Right lung (tissue), 10 donors: ENCODE measurements at places on chromosomes 6 and 20. TPM values are rescaled to one million over a fixed set of nuclear protein-coding genes. Genes with fewer than 3 reads are reported as not detected.

DNA sequence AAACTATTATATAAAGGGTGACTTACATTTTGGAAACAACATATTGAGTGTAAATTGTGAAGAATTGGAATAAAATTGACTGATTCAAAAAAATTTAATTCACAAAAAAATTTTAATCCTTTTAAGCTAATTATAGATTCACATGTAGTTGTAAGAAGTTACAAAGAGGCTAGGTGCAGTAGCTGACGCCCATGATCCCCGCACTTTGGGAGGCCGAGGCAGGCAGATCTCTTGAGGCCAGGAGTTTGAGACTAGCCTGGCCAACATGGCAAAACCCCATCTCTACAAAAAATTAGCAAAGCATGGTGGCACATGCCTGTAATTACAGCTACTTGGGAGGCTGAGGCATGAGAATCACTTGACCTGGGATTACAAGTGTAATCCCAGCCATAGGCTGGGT lies 30.3 kb upstream of the KHDC1 start:
- DNase-seq = no peak

DNA sequence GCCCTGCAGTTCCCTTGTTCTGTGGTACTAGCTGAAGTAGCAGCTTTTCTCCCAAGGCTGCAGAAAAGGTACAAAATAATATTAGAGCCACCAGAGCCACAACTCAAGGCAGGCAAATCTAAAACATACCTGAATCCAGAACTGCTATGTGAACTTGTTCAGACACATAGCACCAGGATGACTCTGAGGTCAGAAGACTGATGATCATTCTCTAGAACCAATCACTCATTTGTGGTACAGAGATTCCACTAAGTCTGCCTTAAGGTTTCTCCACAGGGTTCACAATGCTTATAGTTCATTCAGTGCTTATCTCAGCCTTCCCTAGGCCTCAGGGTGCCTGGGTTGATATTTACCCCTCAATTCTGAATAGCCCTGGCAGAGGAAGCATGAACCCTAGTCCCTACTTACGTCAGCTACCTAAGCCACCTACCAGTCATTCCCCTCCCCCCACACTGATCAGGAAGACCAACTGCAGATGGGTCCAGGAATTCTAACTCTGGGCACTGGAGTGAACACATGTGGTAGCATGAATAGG lies 140.9 kb upstream of the MOCS1 start:
- no peak for DNase-seq

DNA sequence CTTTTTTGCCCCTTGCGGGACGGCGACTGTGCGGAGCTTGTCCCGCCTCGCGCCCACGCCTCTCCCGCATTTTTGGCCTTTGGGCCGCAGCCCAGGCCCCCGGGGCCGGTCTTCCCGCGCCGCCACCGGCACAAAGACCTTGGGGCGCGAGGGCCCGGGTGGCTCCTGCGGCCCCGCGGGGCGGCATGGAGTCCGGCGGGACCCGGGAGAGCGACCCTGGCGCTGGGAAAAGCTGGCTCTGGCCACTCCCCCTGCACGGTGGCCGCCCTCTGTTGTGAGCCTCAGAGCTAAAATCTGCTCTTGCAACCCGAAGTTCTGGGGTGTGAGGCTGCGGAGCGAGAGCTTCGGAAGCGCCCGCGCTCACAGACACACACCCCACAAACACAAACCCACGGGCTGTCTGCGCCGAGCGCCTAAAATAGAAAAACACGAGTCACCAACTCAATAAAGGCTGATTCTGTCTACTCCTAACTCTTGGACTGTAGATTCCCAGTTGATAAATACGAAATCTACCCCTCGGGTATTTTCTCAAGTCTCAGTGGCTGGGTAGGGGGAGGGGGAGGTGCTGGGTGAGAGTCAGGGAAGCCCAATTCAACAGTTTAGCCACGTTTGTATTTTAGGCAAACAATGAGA lies 496 bp upstream of the BEND3 start:
- DNase-seq = peak; percentile 54

Gene BHLHE23
- not detected for polyA plus RNA-seq

DNA sequence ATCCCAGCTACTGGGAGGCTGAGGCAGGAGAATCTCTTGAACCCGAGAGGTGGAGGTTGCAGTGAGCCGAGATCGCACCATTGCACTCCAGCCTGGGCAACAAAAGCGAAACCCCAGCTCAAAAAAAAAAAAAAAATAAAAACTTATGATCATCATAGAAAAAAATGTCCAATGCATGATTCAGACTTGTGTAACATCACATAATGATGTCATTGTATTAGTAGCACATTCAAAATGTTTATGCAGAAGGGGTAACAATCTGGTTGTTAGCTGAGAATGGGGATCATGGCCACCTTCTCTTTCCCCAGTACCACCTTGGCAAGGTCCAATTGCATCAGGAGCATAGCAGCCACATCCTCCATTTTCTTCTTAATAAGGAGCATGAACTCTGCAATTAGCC lies 137.6 kb upstream of the MARCKS start:
- no peak for DNase-seq

GRCh38 chr20:19588241-19588640 lies 169.8 kb upstream of the RIN2 start:
- no peak for DNase-seq

Gene MOG
- not detected for polyA plus RNA-seq

Gene CLPSL2
- not detected for polyA plus RNA-seq

GRCh38 chr6:125747589-125748405 lies 1.6 kb upstream of the HEY2 start:
- no peak for DNase-seq

GRCh38 chr6:31713465-31713864 lies 1.7 kb upstream of the LY6G6D start:
- DNase-seq = no peak

- no peak for DNase-seq
Observed at GRCh38 chr6:78340755-78341154, 526.6 kb upstream of the IRAK1BP1 start.

Gene APOBEC2
- 20.8 TPM for polyA plus RNA-seq

Gene BPIFA2
- polyA plus RNA-seq = not detected

- DNase-seq = no peak
Observed at GRCh38 chr6:109456111-109456583, 575 bp upstream of the MICAL1 start.

DNA sequence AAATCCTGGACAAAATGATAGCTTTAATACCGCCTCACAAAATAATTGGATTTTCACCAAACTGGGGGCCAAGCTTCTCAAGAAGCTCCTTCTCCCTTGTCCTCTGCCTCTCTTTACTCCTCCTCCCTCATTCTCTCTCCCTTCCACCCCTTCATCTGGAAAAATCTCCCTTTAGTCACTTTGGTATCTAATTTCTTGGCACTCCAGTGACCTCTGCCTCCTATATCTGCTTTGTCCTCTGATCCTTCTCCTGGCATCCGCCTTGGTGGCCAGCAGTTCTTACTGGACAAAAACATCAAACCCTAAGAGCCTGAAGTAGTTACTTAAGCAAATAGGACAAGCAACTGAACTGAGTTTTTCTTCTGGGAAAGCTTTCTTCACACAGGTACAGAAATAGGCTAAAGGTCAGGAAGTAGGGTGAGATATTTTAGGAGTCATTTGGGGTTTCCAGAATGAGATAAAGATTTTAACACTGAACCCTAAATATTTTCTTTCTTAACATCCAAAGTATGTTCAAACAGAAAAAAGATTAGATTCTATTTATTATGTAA lies 220.7 kb downstream of the ARHGAP18 start:
- DNase-seq = no peak

GRCh38 chr6:137181891-137182653 lies 8.6 kb upstream of the IL22RA2 start:
- DNase-seq = no peak

- DNase-seq = no peak
Observed at GRCh38 chr6:156988276-156989158, 211.3 kb downstream of the ARID1B start.

DNA sequence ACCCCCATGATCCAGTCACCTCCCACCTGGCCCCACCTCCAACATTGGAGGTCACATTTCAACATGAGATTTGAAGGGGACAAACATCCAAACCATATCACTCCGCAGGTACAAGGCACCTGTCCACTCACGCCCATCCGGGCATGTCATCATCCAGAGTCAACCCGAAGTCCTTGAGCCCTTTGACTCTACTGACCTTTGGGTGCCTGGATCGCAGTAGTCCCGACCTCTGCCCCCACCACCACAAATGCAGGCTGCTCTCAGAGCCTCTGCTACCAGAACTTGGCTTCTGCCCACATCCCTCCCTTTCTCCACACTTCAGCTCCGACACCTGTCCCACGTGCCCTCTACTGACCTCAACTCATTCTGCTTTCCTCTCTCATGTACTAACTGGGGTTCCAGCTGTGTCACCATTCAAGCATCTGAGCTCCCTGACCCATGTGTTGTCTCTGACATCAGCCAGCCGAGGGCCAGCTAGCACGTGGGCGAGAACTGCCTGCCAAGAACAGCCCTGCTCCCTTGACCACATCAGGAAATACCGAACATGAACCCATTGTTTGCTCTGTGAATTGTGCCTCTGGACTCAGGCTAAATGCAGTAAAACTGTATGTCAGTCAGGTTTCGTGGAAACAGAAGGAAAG lies 498.3 kb upstream of the SULF2 start:
- no peak for DNase-seq

- DNase-seq = no peak
Observed at GRCh38 chr6:1940381-1940780, 305.0 kb downstream of the GMDS start.

DNA sequence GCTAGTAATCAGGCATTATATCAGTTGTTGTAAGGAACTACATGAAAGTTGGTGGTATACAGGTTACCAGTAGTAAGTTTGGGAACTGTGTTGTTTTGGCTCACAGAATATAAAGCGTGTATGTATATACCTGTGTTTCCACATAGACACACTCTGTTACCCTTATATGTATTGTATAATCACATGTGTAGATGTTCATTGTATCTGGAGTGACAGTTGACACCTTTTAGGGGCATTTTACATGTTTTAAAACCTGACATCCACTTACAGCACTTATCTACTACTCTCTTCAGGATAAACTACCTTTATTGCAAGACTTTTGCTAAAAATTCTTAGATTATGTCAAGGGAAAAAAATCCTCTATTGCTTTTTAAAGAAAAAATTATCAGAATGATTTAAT lies 228.9 kb downstream of the LAMA2 start:
- DNase-seq = no peak

GRCh38 chr20:38001173-38001875 lies 31.9 kb downstream of the TTI1 start:
- no peak for DNase-seq

Gene ACSS2
- polyA plus RNA-seq = 59.5 TPM

Gene PPP1R16B
- polyA plus RNA-seq = 5.5 TPM

Gene ENPP5
- polyA plus RNA-seq = 6.6 TPM

DNA sequence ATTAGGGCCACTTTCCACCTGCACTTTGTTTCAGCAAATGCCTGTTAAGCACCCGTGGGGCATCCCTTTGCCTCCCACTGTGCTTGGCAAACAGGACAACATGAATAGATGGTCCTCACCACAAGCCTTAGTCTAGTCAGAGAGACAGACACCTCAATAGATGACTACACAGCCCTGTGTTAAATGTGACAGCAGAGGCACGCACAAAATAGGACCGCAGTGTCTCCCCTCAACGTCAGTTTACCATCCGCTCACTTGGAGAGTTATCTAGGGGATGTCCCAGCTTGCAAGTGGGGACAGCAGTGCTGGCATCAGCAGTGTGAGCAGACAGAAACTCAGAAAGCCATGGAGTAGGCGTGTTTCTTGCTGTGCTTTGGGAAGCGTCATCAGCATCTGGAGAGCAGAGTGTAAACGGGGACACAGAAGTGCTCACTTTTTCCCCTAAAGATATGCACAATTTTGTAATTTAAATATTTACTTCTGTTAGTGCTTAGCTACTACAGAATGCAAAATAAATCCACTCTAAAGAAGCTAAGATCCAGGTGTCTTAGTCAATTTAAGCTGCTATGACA lies 66.0 kb upstream of the TXNDC5 start:
- DNase-seq = no peak

Gene CCR6
- polyA plus RNA-seq = not detected

DNA sequence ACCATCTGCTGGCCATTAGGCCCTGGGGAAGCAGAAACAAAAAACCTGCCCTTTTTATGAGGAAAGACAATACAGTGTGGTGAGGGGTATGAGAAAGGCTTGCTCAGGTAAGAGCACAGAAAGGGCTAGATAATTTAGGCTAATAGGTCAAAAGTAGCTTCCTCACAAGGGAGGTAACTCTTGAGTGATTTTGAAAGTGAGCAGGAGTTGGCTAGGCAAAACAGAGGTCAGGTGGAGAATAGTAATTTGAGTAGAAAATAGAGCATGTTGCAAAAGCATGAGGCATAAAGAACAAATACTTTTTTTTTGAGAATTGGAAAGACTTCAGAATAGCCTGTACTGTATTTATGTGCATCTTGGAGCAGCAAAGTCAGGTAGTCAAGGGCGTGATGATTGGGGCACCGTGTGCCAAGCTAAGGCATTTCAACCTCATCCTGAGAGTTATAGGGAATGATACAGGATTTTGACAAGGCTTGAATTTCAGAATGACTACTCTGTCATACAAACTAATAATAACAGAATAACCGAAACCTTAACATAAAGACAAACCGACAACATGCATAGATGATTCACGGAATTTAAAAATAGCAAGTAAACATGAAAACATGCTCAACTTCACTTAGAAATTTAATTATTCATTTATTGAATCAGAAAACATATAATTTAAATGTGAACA lies 123.0 kb upstream of the ENPP5 start:
- DNase-seq = no peak

Gene IMPG1
- polyA plus RNA-seq = 1.4 TPM

DNA sequence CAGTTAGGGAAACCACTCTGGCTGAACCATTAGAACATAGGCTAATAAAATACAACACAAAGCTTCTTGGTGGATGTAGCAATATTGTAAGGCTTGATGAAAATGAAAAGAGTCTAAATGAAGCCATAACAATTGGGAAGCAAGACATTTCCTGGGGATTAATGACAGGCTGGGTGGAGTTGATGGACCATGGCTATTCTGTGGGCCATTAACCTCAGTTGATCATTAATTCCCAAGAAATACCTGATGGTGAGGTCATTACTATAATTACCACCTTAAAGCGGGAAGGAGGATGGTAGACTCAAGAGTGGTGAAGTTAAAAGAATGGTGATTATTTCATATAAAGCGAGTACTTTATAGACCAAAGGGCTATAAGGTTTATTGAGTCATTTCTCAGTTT lies 455.8 kb upstream of the MAP3K7 start:
- DNase-seq = no peak

Gene PLAGL1
- polyA plus RNA-seq = 124 TPM

GRCh38 chr6:87210979-87211378 lies 55.6 kb downstream of the ZNF292 start:
- DNase-seq = no peak

GRCh38 chr6:157087974-157088373 lies 235.3 kb downstream of the TMEM242 start:
- DNase-seq = no peak

Gene CTCFL
- polyA plus RNA-seq = 0.35 TPM

DNA sequence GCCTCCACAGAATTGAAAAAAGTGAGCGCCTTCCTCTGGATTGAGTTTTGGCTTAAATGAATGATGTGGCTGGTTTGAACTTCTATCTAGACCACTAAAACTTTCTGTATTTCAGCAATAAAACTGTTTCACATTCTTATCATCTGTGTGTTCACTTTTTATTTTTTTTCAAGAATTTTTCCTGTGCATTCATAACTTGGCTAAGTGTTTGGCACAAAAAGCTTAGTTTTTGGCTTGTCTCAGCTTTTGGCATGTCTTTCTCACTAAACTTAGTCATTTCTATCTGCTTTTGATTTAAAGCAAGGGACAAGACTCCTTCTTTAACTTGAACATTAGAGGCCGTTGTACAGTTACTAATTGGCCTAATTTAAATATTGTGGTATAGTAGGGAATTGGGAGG lies 1015.1 kb downstream of the EPHA7 start:
- DNase-seq = no peak

Gene STX11
- 2.1 TPM for polyA plus RNA-seq

- DNase-seq = no peak
Observed at GRCh38 chr6:5095236-5095635, 10.1 kb downstream of the PPP1R3G start.

Gene GJA10
- polyA plus RNA-seq = not detected
